CD4-positive, alpha-beta T cell treated with Interleukin-15 for 4 hours (primary cell): ENCODE measurements at places on chromosomes 4 and X.

DNA sequence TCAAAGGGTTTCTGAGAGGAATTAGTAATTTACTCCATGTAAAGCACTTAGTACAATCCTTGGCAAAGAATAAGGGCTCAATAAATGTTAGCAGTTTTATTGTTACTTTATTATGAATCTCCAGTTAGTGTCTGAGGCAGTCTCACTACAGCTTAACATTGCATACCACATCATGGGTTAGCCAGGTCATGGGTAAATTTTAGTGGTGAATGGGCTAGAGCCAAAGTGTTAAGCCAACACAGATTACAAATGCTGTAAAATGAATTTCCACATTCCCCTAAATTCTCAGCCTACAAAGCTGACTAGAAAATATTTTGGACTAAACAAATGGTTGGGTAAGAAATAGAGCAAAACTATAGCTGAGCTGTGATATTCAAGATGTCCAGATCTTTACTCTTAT, 72.4 kb downstream of the NRK start:
- DNase-seq, result no peak

- no peak for DNase-seq
These were observed 199.9 kb downstream of the TMA16 start for GRCh38 chr4:163694385-163694784.

GRCh38 chrX:22559506-22559905, 286.8 kb downstream of the CBLL2 start:
- no peak for DNase-seq

DNA sequence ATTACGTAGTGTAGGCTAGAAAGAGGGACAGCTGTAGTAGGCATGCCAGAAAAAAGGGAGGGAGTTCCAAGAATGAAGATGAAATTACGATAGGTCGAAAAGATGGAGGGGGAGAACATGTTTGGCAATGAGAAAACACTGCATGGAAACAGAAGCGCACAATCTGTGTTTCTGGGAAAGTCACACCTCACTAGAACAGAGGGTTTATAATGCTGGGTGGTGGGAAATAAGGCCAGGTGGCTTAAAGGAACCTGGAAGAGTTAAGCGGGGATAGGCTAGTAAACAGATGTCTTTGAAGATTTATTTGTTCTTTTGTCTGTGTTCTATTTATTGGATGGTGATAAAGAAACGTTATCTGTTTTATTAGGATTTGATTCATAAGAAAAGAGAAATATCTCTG, 29.1 kb downstream of the TRAPPC11 start:
- no peak for DNase-seq

DNA sequence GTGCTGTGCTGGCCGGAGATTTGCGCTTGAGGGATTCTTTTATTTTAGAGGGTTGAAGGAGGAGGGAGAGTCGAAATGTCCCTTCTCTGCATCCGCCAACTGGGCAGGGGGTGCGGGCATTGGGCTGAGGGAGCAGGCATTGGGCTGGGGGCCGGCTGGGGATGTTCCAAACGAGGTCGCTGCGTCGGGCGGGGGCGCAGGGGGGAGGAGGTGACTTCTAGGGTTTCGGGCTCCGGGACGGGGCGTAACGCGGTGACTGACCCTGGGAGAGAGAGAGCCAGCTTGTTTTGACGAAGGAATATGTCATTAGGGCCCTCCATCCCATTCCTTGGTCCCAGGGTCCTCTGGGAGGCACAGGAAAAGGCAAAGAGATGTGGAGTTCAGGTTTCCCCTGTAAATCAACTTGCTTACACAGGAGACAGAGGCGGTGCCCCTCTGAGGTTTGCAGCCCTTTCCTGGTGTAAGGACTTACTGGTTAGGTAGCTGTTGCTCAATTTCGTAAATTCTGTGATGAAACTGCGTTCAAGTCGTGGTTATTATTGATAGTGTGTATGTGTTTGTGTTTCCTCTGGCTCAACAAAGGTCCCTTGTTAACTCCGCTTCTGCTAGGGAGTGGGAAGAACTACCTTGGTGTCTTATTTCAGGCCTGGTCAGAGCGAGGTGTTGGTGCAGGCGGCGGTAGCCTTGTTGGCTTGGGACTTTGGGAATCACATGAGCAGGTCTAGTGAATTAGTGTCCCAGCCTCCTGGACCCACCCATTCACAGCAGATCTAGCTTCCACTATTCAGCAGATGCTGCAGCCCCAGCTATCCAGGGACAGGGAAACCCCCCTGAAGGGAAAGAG, 716 bp downstream of the FHIP1A start:
- no peak for DNase-seq

DNA sequence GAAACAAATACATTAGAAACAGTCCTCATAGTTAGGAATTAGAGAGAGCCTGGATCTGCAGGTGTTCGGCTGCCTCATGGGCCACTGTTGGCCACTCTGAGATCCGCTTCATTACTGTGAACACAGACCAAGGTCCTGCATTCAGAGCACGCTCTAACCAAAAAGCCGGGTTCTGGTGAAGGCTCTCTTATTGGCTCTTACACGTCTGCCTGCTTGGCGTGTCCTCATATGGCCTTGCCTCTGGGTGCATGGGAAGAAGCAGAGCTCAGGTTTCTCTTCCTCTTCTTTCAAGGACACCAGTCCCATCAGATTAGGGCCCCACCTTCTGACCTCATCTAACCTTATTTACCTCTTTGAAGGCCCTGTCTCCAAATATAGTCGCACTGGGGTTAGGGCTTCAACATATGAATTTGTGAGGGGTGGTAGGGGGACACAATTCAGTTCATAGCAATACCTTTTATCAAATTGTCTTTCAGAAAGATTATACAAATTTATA, 37.1 kb upstream of the ELF2 start:
- DNase-seq, result no peak

- DNase-seq, result no peak
These were observed 13.2 kb downstream of the ELF2 start for GRCh38 chr4:139163806-139164206.

GRCh38 chr4:119210775-119211174, 1.7 kb upstream of the USP53 start:
- no peak for DNase-seq

GRCh38 chrX:126065901-126066660, 100.0 kb downstream of the DCAF12L2 start:
- no peak for DNase-seq

DNA sequence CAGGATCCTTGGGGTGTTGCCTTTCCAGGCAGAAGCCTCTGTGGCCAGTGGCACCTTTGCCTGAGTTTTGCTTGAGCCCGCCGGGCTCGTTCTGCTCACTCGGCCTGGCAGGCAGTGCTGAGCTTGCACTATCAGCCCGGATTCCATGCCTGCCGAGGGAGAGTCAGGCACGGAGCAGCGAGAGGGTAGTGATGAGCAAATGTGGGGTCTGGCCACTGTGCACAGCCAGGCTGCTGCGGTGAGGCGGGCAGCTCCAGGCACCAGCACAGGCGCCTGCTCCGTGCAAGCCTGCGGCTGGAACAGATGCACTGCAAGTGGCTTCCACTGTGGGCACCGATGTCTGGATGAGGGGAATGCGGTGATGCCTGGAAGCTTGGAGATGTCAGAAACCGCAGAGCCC, 619.2 kb downstream of the RAPGEF2 start:
- no peak for DNase-seq

DNA sequence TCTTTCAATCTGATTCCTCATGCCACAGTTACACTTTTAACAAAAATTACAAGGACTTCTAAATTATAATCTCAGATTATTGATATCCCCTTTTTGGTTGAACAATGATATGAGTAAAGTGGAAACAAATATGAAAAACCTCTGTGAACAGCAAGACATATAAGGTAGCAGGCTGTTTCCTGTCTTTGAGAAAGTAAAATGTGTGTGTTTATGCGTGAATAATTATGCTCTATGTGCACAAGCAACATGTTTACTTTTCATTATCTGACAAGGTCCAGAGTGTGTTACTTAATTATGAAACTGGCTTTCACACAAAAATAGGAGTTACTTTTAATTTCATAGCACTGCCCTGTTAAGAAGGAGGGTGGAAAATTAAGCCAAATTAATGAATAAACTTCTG, 43.1 kb downstream of the DDIT4L start:
- DNase-seq, result no peak

GRCh38 chr4:144634978-144635747, 10.8 kb upstream of the HHIP start:
- no peak for DNase-seq

GRCh38 chr4:96356591-96357370, 516.9 kb downstream of the PDHA2 start:
- no peak for DNase-seq

- no peak for DNase-seq
These were observed 667 bp downstream of the PTTG2 start for GRCh38 chr4:37960679-37961450.

DNA sequence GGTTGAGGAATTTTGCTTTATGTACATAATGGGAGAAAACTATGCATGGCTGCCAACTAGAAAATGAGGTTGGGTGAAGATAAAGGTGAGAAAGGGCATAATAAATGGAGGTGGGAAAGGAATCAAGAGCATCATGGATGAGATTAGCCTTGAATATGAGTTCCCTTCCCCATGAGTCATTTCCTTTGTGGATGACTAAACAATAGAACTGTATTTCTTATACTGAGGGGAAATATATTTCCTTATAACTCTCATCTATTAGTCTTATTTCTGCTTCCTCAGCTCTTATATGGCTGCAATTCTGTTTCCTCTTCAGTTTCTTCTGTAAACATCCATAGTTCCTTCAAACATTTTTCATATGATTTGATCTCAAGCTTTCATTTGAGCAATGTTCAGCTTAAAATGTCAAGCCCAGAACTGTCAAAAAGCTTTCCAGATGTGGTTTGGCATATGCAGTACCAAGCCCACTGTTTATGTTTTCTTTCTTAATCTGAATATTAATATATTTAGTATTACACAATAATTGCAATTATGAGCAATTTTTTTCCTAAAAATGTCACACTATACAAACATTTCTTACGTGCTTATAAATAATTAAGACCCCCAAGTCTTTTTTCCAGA, 100.7 kb upstream of the GRPR start:
- no peak for DNase-seq

DNA sequence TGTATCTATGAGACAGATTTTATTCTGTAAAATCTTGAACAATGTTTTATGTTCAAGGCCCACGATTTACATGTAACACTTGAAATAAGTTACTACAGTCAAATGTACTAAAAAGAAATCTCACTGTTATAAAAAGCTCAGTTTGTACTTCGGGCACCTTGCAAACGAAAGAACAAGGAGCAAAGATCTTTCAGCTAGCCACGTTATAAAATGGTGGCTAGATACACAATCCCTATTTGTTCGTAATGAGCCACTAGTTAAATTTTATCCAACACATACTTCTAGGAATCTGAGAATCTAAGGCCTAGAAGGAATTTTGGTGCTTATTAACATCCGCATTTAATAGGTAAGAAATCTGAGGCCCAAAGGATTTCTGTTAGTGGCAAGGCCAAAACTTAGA, 2.5 kb downstream of the ARHGEF9 start:
- no peak for DNase-seq

DNA sequence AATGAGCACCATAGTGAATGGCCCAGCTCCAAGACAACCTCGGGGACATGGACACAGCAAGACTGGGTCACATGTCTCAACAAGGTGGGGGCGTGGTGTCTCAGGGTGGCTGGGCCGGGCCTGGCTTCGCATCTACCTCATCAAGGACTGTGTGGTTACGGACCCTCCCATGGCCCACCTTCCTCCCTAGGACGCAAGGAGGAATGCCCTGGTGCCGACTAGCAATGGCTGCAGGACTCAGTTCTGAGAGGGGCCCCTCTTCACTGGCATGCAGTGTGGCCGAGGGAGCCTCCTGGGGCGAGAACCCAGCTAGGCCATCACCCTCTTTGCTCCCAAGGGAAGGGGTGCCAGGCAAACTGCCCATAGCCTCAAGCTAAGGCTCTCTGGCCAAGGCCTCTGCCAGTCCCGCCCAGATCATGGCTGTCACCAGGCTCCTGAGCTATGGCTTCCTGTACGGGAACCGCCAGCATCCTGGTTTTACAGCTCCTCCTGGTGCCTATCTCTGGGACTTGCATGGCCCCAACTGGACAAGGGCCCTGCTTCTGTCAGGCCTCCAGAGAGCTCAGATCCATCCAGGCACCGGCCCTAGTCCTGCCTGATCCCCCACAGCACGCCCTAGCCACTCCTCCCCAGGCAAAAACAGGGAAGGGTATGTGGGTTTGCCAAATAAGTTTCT, 218.0 kb upstream of the AGTR2 start:
- no peak for DNase-seq

DNA sequence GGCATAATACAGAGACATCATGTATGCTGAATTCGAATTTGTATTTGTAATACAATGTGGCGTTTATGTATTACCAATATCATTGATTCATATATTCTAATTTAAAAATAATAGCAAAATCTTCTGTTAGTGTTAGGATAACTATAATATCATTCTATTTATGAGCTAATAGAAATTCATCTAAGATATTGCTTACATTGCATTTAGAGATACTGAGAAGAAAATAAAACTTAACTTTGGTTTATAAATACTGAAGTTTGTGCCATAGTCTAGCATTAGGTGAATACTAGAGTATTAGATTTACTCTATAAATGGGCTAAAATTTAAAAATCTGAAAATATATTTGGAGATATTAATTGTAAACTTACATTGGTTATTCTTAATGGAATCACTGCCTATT, 1590.6 kb downstream of the PCDH18 start:
- DNase-seq, result no peak

GRCh38 chrX:78506248-78506647, 152.9 kb downstream of the RTL3 start:
- DNase-seq, result no peak

DNA sequence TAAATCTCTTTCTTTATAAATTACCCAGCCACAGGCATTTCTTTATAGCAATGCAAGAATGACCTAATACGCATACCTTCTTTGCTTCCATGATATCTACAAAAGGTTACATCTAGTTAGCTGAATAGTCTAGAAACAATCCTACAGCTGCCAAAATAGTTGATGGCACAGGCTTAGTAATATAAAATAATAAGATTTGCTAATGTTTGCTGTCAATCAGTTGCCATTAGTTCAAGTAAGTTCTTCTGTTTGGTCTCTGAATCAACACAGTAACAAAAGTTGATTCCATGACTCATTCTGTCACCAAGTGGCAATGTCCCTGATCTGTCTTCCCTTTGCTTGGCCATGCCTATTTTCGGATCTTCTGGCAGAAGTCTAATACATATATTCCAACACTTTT, 470.2 kb downstream of the SPRY1 start:
- no peak for DNase-seq

DNA sequence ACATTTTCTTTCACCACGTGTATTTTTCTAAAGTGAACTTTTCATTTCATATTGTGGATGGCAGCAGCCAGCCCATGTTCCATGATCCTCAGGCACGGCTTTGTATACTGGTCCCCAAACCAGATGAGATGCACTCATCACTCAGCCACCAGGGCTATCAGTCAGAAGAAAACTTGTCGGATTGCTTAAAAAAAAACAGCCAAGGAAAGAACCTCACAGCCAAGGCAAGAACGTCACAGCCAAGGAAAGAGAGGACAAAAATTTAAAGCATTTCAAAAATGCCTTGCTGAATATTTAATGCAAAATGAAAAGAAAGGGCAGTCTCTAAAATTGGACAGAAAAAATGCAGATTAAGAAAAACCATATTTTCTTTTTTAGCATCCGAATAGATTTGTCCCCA, 333.3 kb downstream of the PDGFC start:
- no peak for DNase-seq
